Right lung (tissue), 10 donors: ENCODE measurements at places on chromosomes 3 and 15. TPM values are rescaled to one million over a fixed set of nuclear protein-coding genes. Genes with fewer than 3 reads are reported as not detected.

DNA sequence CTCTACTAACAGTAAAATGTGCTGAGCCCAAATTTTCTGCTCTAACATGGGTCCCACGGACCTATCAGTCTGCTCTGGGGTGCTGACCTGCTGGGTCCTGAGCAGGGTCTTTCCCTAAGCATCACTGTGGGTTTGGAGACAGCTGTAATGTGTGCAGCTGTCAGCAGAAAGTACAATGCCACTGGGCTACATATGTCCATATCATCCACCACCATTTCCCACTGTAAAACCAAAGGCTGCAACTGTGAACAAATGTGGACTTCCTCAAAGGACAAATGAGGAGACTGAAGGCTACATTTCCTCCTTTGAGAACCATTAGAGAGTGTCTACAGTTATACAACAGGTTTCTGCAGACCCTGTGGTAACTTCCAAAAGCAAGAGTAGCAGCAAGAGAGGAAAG lies 33.8 kb upstream of the IP6K2 start:
- no peak for DNase-seq

- DNase-seq = peak; percentile 84
Observed at GRCh38 chr3:48738144-48738536, 21.1 kb upstream of the IP6K2 start.

The REC114 gene
- not detected for polyA plus RNA-seq

- DNase-seq = no peak
Observed at GRCh38 chr3:105826778-105827634, 41.8 kb downstream of the CBLB start.

DNA sequence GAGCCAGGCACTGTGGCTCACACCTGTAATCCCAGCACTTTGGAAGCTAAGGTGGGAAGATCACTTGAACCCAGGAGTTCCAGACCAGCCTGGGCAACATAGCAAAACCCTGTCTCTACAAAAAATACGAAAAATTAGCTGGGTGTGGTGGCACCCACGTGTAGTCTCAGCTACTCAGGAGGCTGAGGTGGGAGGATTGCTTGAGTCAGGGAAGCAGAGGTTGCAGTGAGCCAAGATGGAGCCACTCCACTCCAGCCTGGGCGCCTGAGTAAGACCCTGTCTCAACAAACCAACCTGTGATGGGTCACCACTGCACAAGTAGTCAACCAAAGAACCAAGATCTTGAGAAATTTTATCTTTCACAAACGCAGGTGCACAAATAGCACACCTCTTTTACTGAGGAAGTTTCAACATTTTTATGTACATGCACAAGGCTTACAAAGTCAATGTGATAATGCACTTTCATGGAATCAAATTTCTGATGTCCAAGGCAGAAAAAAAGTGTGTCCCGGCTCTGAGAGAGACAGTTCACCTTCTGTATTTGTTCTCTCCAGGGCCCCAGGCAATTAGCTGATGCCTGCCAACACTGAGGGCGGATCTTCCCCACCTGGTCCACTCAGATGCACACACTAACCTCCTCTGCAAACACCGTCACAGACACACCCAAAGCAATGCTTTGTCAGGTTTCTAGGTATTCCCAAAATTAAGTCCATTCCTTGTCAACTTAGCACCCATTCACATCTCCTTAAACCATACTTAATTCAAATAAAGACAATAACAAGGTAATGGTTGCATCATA lies 12.4 kb downstream of the ACAA1 start:
- DNase-seq = no peak

GRCh38 chr15:45521596-45522327 lies 793 bp downstream of the SLC30A4 start:
- peak; percentile 12 for DNase-seq

The ZNF662 gene
- polyA plus RNA-seq = 49.2 TPM

The ARID3B gene
- polyA plus RNA-seq = 10.9 TPM

GRCh38 chr3:48826451-48826850 lies 21.2 kb downstream of the PRKAR2A start:
- no peak for DNase-seq
